ENCODE measurements at places on chromosomes 6 and 20.

DNA sequence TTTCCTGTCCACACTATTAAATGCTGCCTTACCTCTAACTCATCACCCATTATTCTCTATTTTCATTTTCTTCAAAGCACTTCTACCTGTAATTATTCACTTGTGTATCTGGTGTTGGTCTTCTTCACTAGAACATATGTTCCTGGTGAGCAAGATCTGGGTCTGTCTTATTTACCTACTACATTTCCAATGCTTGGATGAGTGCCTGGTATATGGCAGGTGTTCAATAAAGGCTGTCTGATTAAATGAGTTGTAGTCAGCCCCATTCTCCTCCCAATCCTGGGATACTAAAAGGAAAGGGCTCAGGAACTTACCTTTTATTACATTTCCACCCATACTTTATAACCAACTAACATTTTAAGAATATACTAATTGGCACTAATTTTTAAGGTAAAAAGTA is 61.0 kb downstream of the CEP162 start:
- no peak for DNase-seq

DNA sequence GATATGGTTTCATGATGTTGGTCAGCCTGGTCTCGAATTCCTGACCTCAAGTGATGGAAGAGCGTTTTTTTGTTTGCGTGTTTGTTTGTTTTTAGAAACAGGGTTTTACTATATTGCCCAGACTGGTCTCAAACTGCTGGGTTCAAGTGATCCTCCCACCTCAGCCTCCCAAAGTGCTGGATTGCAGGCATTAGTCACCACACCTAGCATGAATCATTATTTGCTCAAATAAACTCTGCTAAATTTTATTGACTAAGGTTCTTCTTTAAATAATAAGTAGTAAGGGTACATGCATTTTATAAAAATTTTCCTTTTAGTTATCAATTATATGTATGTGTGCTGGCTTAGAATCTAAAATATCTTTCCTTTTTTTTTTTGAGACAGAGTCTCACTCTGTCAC is 52.9 kb downstream of the ZBTB9 start:
- no peak for DNase-seq

GRCh38 chr6:24883618-24884017 is 52.1 kb downstream of the RIPOR2 start:
- peak; percentile 51 for DNase-seq

GRCh38 chr6:7529141-7529540 is 12.3 kb upstream of the DSP start:
- no peak for DNase-seq

DNA sequence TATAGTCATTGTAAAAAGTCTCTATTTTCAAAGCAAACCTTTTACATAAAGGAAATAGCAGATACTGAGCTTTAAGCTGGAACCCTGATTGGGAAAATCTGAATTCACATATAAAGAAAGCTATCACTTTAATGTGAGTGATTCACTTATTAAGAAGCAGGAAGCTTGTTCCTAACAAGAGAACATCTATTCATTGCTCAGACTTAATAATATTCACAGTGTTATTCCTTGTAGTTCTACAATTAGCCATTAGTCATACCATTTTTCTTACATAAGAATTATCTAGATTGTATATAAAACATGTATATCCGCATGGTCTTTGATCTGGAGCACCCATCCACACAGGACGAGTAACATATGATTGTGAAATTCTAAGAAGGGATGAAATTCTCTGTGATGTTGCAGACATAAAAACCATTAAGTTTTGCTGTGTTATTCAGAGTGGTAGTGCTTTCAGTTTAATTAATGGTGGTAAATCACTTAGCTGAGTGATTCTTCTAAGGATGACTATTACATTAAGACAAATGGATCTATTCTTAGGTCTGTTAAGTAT is 71.1 kb upstream of the FOXQ1 start:
- DNase-seq: no peak

DNA sequence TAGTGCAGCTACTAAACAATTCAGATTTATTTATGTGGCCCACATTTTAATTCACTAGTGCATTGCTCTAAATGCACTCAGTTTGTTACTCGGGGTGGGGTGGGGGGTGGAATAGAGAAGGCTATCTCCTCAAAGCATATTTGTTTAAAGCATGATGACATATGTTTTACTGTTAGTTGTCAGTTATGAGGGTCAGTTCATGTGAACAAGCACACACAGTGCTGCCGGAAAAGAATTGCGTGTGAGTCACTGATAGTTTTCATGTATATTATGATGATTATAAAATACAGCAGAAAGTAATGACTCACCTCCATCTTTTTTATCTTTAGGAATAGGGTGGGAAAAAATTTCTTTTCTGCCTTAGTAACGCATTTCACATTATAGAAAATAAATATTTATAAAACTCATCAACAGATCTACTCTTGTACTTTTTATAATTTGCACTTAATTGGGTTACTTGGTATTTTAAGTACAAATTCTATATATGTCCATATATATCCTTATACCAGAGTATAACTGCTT is 42.2 kb upstream of the STXBP5 start:
- no peak for DNase-seq

- DNase-seq: no peak
Observed at GRCh38 chr6:89161326-89162046, 15.6 kb downstream of the PM20D2 start.

DNA sequence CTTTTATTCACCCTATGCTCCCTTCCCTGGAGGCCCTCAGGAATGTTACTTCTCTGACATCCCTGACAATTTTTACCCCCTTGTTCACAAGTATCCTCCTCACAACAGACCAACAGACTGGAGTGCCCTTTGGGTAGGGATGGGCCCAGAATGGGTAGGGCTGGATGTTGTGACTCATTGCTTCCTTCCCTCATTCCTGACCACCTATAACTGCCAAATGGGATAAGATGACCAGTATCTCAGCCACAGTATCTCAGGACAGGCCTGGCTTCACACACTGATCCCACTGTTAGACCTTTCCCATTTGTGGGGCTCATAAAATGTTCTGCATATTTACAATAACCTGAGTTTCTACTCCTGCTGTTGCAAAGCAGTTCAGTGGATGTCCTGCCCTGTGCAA is 223.0 kb upstream of the LRFN2 start:
- no peak for DNase-seq

GRCh38 chr6:85372188-85372914 is 77.5 kb upstream of the NT5E start:
- no peak for DNase-seq

- no peak for DNase-seq
Observed at GRCh38 chr20:4006640-4007039, 8.7 kb downstream of the RNF24 start.

DNA sequence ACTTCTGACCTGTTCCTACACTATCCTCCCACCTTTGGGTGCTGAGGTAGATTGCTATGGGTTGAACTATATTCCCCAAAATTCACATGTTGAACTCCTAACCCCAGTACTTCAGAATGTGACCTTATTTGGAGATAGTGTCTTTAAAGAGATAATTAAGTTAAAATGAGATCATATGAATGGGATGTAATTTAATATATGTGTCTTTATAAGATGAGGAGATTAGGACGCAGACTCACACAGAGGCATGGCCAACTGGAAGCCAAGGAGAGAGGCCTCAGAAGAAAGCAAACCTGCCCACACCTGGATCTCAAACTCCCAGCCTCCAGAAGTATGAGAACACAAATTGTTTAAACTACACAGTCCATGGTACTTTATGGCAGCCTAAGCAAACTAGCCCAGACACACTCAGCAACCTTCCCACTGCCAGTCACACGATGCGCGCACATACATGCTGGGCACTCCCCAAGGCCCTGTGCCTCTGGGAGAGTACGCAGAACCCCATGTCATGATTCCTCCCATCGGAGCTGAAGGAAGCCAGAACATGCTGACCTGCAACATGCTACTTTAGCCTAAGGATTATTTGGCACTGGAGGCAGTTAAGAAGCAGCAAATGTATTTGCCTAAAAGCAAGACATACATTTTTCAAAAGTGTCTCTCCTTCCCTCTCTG is 8.9 kb upstream of the SLC22A1 start:
- no peak for DNase-seq

DNA sequence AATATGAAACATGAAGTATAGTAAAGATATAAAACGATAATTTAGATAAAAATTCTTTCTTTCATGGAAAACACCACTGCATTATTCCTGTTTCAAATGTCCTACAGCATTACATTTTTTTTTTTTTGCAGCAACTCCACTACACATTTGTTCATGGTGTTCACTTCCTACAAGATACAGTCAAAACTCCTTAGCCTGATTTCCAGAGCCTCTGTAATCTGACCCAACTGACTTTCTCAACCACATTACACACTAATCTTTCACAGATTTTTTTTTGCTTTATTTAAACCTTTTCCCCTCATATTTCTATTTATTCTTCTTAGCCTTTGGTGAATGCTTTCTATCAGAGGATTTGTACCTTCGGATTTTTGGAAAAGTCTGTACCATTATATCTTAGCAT is 176.5 kb upstream of the PDE7B start:
- no peak for DNase-seq

GRCh38 chr20:58286729-58287128 is 22.8 kb upstream of the RAB22A start:
- DNase-seq: no peak

DNA sequence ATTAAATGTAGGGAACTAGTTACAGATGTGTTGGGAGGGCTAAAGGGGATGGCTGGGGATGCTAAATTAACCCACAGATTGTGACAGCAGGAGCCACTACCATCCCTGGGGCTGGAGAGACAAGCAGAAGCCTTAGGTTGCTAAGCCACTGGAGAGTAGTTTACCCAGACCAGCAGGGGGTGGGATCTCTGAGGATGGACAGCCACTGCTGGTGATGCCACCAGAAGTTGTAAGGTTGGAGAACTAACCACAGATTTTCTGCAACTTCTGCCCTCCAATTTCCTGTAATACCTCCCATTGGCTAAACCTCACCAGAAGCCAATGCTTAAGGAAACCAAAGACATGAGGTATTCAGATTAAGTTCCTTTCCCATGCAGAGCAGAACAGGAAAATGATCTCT is 139.6 kb upstream of the NOX3 start:
- no peak for DNase-seq

DNA sequence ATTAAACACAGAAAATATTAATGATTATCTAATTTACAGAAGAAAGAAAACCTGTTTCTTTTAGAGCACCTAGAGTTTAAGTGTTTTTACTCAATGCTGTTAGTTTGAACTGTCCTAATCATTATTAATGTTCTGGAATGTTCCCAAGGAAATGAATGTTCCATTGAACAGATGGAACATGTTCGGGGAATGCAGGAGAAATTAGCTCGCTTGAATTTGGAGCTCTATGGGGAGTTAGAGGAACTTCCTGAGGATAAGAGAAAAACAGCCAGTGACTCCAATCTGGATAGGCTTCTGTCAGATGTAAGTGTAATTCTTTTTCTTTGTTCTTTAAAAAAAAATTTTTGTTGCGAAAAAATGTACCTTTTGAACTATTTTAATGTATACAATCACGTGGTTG is 10.8 kb upstream of the ECT2L start:
- DNase-seq: no peak

DNA sequence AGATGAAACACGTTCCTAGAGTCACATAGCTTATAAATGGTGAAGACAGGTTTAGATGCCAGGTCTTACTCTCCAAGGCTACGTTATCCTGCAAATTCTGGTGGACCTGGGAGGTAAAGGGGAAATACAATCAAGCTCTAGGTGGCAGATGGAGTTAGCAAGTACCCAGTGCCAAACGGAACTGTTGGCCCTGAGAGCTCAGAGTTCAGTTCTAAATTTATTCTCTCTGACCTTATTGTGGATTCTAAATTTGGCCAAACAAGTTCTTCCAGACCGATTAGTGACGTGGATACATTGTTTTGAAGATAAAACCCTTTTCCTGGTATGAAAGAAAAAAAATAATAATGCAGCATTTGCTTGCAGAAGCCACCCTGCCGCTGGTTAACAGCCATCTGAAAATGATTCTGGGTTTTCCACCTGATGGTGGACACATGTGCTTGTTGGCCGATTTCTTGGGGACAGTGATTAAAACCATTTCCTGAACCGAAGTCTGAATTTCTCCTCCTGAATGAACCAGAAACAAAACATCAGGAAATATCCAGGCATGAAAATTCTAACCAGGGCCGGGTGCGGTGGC is 32.5 kb downstream of the RIPOR3 start:
- DNase-seq: no peak

DNA sequence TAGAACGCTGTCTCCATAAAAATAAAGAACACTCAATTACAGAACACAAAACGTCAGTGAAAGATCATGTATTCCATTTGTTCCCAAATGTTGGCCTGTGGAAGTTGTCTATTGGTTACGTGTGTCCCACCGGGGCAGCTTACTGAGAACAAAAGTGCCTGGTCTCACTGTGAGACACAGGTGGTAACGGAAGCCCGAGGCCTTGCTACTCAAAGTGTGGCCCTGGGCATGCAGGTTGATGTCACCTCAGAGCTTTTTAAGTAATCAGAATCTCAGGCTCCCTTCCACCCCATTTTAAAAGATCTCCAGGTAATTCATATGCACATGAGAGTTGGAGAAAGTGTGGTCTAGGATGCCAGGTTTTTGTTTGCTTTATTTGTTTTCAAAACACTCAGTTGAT is 422.5 kb upstream of the OPRM1 start:
- DNase-seq: no peak

DNA sequence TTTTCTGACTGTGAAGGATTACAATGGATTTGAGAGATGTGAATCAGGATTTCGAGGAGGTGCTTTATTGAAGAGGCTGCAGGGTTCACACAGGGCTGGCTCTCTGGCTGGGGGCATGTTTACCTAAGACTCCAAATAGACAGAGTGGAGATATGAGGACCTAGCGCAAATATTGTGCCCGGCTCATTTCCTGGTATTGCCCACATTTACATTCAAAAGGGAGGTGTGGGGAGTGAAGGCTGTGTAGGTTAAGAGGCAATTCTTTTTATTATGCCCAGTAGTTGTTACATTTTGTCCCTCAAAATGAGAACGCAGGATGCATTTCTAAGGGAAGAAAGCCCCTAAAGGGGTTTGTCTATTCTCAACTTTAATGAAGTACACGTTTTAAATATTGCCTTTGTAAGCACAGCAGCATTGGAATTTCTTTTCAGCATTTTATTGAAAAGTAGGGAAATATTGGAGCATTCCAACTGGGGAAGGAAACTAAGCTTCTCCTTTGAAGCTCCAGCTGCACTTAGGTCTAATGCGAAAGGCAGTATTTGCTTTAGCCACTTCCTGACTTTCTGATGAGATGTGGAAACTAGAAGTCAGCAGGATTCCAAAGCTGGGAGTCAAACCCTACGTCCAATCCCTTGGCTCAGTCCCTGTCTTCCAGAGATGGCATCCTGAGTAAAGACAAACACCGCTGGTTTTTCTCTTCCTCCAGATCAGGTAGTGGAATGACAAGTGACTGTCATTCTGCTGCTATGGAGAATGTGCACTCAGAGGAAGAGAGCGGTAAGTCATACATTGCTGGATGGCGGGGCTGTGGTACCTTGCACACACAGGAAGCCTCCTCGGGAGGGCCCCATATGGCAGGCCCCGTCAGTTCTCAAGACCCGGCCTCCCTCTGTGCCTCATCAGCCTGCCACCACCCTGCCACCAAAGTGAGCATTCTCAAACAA is 70.7 kb downstream of the MYB start:
- no peak for DNase-seq

- DNase-seq: no peak
Observed at GRCh38 chr6:101597693-101598092, 204.2 kb downstream of the GRIK2 start.
